ENCODE measurements at places on chromosomes 16 and 17.

DNA sequence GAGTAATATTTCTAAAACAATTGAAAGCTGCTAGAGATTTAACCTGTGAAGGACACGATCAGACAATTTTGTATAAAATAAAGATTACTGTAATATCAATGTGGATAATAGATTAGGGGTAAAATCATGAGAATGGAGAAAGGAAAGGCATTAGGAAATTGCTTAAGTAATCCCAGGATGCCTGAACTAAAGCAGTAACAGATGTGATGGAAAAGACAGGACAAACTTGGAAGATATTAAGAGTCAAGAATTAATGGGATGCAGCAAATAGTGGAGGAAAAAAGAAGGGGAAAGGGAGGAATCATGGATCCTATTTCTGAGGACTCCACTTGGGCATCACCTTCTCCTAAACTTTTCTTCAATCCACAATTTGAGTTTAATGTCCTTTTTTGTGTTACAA lies 437.1 kb upstream of the PMFBP1 start:
- no peak for DNase-seq

- no peak for DNase-seq
Observed at GRCh38 chr16:62738666-62739460, 702.6 kb upstream of the CDH8 start.

DNA sequence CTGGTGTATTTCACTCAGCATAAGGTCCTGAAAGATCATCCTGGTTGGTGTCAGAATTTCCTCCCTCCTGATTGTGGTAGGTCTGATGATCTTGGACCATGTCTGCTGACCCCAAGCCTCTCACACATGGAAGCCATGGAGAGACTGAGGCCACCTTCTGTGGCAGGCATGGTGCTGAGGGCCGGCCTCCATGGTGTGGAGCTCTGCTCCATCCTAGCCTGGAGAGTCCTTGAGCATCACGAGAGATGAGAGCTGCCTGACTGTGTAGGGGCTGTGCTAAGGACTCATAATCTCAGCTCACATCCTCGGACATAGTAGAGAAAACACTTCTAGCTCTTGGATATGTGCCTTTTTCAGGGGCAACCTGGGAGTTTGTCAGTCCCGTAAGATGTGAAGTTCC lies 40.6 kb downstream of the MPRIP start:
- DNase-seq: no peak

DNA sequence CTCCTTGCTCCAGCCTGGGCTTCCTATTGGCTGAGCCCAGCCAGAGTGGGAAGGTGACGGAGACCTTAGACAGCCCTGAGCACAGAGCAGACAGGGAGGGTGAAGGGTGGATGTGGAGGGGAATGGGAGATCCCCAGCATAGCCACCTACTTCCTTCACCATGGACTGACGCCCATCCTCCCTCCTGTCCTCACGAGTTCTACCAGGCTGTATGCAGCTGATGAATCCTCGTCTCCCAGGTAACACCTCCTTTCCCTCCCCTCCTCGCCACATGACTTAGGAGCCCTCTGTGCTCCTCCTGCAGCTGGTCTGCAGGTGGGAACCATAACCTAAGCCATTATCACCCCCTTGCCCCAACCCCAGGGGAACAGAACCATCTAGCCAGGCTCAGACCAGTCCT lies 9.0 kb upstream of the CRHR1 start:
- no peak for DNase-seq

DNA sequence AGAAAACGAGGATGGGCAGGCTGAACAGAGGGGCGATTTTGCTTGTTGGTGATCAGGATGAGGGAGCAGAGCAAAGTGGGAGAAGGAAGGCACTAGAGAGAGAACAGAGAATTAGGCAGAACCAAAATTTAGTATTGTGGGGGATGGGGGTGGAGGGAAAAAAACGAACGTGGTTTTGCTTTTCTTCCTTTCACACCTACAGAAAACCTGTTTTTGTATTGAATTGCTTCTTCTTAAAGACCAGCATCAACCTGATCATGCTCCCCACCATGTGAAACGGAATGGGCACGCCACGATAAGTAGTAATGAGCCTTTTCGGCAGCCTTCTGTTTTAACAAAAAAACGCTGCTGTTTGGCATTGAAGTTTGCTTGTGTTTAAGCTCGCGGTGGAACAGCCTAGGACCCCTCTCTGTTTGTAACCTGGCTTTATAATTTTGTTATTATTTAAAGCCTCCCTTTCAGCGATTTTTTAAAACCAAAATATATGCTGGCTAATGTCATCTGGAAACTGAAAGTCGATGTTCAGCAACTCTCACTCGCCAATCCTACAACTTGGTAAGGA lies 36.8 kb downstream of the ERCC4 start:
- no peak for DNase-seq

All from naive thymus-derived CD8-positive, alpha-beta T cell (primary cell).